Suppressor macrophage (primary cell): ENCODE measurements at places on chromosomes 2 and 18.
A peak's percentile ranks its signal among the peaks of the same experiment; 100 is the strongest.

GRCh38 chr18:4417714-4418113, 37.4 kb downstream of the DLGAP1 start:
- no peak for DNase-seq

DNA sequence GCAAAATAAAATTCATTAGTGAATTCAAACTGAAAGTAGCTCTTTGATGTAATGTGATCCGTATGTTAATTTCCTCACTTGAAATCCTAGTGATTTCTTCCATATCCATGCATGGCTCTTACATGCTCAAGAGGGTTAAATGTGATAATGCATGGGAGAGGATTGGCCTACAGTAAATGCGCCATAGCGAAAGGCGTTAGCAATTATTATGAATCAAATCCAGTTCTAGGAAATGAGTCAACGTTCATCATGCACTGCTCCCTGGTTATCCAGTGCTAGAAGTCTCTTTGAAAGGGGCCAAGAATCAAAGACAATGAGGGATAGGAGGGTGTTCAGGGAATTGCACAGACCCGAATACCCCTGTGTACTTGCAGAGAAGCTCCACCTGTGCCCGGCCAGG, 101.4 kb upstream of the RASGRP3 start:
- no peak for DNase-seq

DNA sequence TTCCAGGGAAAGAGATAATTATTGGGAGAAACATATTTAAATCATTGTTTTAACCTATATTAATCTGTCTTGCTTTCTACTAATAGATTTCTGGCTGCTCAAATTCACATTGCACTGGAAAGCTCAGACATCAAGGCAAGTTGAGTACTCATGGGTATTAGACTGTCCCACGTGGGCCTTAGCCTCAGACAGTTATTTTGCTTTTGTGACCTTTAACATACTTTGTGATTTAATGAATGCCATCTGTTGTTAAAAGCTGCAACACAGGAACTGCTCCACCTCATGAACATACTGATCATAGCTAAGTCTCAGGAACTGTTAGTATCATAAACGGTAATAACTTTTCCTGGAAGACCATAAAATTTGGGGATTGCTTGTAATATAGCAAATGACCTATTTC, 2.7 kb upstream of the LCT start:
- no peak for DNase-seq

DNA sequence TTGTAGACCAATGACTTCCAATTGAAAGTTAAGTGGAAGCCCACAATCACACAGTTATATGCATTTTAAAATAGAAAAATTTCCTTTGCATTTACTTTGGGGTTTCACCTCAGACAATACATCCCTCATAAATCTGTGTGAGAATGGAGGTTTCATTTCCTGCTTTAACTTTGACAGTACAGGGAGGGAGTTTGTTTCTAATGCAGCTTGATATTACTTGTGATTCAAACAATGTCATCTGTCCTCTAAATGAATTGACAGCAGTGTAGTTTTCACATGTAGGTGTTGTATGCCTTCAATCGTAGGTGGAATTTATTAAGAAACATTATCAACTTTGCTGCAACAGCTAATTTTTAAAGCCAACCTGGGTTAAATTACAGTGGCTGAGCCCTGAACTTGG, 75.2 kb downstream of the TMEFF2 start:
- DNase-seq = no peak

GRCh38 chr18:21054252-21054821, 57.3 kb downstream of the ROCK1 start:
- DNase-seq = peak; percentile 26

DNA sequence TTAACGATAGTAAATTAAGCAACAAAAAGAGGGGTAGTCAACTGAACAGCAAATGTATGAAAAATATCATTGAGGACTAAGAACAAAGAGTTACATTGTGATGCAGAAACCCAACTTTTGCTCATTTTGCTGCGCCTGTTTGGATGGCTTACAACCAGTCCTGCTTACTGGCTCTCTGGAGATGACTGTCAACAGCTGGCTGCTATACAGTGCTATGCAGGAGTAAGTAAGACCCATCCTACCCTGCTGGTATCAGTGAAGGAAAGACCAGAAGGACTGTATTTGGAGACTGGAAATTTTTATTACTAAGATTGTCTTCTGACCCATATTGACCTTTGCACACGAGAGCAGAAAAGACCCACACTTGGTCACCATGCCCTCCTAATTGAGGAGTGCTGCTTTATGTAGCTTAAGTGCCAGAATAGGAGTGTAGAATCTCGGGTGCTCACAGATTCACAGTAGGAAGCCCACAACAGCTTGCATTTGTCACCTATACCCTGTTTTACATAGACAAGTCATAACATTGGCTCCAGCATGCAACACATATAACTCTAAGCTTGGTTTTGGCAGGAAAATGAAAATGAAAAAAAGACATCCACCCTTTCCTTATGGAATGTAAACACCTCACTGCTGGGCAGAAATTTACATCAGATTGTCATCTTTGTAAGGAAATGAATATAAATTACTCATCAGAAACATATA, 1915.0 kb upstream of the CELF4 start:
- no peak for DNase-seq

GRCh38 chr2:22832196-22832595, 552.8 kb upstream of the KLHL29 start:
- no peak for DNase-seq

DNA sequence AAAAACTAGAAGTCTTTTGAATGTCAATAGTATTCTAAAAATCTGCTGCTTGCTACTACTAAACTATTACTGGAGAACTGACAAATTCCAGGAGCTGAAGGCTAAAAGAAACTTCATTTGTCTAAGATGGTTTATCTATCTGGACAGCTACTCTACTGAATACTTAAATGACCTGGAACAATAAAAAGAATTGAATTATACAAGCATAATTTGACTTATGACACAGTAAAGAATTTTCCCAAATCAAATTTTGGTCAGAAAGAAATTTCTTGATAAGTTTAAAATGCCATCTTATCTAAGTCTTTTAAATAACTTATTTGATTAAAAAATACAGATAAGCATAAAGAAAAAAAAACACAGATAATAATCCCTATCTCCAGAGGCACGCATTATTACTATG, 80.2 kb upstream of the ITGA4 start:
- no peak for DNase-seq

GRCh38 chr2:223541546-223541945, 60.6 kb downstream of the SCG2 start:
- DNase-seq = no peak

DNA sequence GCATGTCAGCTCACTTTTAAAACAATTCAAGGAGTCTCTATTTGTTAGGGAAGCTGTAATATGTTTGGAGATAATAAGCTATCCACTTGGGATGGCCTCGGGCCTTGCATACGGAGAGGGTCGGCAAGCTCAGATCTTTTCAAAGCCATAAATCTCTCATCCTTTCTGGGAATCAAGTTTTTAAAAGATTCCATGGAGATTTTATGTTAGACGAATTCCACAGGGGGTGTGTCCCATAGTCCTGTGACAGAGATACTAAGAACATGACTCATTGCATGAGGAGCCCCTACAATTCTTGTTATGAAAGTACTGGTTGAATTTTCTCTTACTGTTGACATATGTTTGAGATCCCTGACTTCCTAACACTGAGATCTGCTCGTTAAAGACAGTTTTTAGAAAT, 108.7 kb downstream of the FEZ2 start:
- no peak for DNase-seq

DNA sequence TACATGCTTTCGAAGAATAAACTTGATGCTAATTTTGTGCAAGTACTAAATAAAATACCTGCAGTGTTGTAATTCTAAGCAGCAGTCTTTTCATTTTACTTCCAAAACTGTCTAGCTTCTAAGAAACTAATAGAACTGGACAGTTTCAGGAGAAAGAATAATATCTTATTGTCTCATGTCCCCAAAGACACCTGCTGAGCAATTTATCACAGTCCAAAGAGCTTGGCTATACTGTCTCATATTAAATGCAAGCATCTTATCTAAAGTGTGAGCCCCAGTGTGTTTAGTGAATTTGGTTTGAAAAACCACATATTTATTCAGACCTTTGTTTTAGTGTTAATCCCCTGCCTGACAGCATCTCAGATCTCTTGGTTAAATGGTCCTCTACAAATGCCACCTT, 374.3 kb downstream of the TMX3 start:
- DNase-seq = no peak

- no peak for DNase-seq
These were observed 53.4 kb upstream of the LINC00305 start for GRCh38 chr18:64202210-64202836.

- DNase-seq = no peak
These were observed 416.6 kb upstream of the ACVR2A start for GRCh38 chr2:147428120-147428747.

DNA sequence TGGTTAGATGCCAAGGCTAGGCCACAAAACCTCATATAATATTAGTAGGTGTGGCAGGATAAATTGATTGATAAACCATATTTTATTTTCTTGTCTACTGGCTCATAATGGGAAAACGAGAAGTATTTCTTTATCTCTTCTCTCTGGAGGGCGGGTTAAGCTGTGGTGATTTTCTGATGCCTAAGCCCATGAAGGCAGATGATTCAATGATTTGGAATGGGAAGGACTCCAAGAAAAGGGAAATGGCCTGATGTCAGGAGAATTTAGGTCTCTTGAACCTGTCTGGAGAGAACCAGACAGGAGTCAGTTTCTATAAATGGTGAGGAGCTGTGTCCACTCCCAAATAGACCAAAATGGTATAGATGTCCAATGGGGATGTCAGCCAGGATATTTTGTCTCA, 18.7 kb upstream of the MAP4K3 start:
- DNase-seq = no peak

GRCh38 chr18:11741505-11742145, 52.6 kb downstream of the GNAL start:
- DNase-seq = peak; percentile 5
